T-helper 2 cell (primary cell): ENCODE measurements at places on chromosomes 4 and X.

DNA sequence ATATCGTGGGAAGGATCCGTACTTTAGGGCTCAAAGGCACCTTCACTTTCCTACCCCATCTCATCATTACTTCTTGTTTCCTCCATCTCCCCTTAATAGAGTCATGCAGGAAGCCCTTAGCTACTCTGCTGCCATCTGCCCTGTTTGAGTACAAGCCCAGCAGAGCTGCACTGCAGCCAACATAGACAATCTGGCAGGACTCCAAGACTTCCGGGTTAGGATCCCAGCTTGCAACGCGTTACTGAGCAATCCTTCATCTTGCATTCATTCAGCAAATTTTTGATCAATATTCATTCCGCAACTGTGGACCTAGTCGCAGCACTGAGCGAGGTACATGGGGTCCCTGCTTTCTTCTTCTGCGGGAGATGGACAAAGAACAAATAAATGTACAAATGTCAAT is 344.9 kb downstream of the BCOR start:
- DNase-seq = no peak

GRCh38 chr4:109378076-109378475 is 55.5 kb upstream of the SEC24B start:
- no peak for DNase-seq

DNA sequence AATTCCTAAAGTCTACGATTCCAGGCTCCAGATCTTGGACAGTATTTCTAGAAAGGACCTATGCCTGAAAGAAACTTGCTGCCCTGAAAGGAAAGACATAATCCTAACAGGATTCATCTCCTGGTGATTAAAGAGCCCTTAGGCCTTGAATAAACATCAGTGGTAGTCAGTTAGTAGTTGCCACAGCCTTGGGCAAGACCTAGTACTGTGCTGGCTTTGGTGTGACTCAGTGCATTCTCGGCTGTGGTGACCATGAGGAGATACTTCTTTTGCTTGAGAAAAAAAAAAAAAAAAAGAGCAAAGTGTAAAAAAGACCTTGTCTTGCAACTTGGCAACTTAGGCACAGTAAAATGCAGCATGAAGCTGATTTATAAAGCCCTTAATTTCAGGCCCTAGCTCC is 188.2 kb downstream of the DCAF12L2 start:
- no peak for DNase-seq

- DNase-seq = no peak
Observed at GRCh38 chr4:20271950-20272349, 20.2 kb downstream of the SLIT2 start.

- no peak for DNase-seq
Observed at GRCh38 chr4:39230462-39230861, 48.1 kb downstream of the WDR19 start.

DNA sequence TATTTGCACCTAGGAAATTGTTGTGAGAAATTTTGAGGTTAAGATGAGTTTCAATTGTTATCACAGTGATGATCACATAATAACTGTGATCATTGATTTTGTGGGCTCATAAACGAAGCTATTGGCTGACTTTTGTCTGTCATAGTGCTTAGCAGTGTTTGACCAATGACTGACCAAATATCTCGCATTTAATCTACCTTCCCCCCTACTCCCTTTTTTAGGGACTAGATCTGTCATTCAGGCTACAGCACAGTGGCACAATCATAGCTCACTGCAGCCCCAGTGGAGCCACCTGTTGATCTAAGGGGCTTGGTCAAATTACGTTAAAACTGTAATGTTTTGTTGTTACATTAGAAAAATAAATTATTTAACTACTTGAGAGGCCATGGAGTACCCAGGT is 1.5 kb downstream of the FUNDC2 start:
- peak; percentile 34 for DNase-seq

- DNase-seq = peak; percentile 89
Observed at GRCh38 chrX:37846934-37847732, at the start of gene DYNLT3. Gene DYNLT3, minus strand, starts transcription at chrX:37847571. Its CDS starts 61 bp downstream, at chrX:37847510.

- no peak for DNase-seq
Observed at GRCh38 chr4:149173241-149174013, 642.2 kb downstream of the IQCM start.

GRCh38 chrX:109952985-109953905 is 49.7 kb upstream of the TMEM164 start:
- no peak for DNase-seq

GRCh38 chr4:124997991-124998390 is 285.5 kb upstream of the ANKRD50 start:
- DNase-seq = no peak

- DNase-seq = no peak
Observed at GRCh38 chr4:6884341-6884870, 25.2 kb upstream of the TBC1D14 start.

DNA sequence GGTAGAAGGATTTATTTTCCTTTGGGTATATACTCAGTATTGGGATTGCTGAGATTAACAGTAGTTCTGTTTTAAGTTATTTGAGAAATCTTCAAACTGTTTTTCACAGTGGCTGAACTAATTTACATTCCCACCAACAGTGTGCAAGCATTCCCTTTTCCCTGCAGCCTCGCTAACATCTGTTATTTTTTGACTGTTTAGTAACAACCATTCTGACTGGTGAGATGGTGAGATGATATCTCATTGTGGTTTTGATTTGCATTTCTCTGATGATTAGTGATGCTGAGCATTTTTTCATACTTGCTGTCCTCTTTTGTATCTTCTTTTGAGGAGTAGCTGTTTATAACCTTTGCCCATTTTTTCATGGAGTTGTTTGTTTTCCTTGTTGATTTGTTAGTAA is 457.8 kb downstream of the TRAM1L1 start:
- DNase-seq = no peak

DNA sequence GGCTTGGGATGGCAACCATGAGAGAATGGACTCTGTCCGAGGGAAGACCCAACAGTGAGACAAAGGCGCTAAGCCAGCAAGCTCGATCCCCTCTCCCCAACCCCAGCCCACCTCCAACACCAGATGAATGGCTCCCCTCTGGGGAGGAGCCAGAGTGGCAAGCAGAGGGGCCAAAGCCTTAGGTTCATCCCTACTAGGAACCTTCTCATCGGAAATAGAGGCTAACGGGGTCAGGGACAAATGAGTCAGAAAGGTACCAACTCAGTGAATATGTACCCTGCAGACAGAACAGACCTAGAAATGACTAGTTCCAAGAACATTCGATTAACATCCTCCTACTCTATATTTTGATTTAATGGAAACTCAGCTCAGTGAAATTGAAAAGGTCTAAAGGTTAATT is 73.9 kb downstream of the NSG1 start:
- DNase-seq = no peak

DNA sequence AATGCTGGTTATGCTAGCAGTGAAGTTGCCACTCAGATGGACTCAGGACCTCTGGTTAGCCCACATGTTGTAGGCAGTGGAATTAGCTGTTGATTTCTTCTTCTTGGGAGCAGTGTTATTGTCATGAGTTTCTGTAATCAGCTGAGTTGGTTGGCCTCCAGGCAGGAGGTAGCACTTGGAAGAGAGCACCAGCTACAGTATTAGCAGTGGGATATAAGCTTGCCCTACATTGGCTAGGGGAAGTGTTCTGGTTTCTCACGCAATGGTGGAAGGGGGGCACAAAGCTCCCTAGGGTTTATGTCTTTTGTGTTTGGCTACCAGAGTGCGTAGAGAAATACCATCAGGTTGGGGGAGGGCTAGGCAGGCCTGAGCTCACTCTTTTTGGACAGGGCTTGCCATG is 34.0 kb upstream of the UCP1 start:
- DNase-seq = no peak

GRCh38 chr4:38072578-38072977 is 112.4 kb downstream of the PTTG2 start:
- DNase-seq = no peak

DNA sequence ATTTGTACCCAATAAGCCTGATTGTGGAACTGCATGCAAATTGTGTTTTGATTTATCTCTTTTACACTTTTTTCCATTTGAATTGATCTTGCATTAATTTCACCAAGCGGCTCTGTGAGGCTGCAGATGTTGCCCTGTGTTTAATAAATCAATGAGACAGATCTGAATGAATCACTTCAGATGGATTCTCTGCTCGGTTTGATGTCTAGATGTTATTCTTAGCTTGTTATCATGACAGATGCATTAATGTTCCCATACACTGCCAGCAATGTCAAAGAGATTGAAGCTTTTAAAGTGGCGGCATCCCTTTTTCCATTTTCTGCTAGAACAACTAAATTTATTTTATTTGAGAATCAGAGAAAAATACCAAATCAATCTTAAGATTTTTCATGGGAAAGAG is 6.3 kb downstream of the DACH2 start:
- DNase-seq = no peak

DNA sequence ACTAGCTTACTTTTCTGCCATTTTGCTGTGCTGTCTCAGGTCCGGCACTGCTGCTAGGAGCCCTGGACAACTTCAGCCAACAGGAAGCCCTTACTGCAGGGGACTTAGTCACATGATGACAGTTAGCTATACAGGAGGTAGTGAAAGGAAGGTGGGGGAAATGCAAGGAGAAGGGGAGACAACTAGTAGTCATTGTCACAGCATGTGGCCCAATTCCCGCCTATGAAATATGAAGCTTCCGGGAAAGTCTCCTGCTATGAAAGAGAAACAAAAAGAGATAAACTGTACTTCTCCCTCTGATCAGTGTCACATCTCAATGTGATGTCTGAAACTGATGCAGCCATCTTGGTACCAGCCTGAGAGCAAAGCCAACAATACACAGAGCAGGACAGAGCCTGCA is 71.6 kb downstream of the AMELX start:
- no peak for DNase-seq

- no peak for DNase-seq
Observed at GRCh38 chr4:189804894-189805293, 135.8 kb upstream of the FRG1 start.

- DNase-seq = no peak
Observed at GRCh38 chrX:46710927-46711623, 47.8 kb downstream of the SLC9A7 start.

DNA sequence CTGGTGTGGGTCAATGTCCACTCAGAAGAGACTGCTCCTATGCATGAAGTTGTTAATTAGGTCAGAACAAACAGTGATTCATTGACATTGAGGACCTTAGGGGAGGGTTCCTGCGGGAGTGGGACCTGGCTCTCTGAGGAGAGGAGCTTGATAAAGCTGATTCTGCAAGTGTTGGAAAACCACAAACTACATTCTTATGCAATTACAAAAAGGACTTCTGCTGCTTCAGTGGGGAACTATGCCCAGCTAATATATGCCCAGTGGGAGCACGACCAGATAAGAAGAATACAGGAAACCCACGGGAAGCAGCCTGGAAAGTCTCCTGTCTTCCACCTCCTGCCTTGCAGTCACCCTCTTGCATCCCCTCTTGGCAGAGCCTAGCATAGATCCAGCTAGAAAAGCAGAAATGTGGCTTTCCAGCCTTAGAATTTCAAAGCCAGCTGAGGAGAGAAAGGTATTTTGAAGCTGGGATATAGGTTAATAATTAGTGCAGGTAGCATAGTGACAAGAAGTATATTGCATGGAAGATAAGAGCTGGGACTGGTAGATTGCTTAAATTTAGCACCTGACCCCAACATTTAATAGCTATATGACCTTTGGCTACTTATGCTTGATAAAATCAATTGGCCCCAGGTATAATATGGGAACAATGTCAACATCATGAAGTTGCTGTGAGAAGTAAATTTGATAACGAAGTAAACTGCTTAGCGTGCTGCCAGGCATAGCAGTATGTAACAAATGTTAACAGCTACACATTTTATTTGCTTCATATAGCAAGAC is 34.9 kb upstream of the UGT8 start:
- DNase-seq = no peak

- no peak for DNase-seq
Observed at GRCh38 chr4:73770917-73771316, 30.5 kb downstream of the CXCL8 start.

DNA sequence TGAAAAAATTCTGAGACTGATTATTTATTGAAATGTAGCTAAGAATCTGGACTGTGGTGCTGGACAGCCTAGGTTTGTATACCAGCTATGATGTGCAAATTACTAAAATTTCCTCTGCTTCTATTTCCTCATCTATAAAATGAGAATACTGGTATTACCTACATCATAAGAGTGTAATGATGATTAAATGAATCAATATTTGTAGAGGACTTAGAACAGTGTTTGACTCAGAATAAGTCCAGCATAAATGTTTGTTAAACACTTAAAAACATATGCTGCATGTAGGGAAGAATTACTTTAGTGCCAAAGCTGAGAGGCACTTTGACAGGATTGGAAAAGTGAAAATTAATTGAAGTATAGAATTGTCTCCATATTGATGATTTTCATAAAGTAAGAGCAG is 55.3 kb upstream of the TMPRSS11F start:
- no peak for DNase-seq

DNA sequence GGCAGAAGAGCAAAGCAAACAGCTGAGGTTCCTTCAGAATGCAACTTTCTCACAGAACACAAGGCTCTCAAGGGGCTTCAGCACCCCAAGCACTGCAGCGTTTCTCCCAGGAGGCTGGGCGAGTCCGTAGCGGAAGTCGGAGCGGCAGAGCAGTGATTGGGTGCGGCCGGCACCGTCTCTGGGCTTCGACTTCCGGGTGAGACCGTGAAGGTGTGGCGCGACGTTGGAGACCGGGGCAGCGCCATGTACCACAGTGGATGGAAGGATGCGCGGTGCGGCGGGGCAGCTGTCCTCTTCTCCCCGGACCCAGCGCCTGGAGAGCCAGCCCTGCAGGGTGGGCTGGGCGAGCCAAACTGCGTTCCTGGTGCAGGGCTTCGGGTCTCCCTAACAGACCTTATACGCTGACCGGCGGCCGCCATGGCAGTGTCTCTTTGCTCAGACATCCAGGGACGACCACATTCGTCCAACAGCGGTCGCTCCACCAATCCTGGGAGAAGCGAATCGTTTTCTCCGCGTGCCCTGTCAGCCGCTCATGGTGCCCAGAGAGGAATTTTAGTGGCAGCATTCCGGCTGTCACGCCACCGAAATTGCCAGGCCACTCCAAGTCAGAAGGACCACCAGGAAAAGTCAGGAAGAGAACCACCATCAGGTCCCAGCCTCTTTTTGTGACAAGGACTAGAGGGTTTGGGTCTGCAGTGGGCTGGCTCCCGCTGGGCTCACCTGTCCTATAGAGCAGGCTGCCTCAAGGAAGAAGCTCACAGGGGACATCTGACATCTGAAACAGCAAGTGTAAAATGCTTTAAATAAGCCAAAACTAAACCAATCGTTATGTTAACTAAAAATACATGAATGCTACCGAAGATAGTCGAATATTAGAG is 20.5 kb downstream of the TRIM61 start:
- peak; percentile 93 for DNase-seq

DNA sequence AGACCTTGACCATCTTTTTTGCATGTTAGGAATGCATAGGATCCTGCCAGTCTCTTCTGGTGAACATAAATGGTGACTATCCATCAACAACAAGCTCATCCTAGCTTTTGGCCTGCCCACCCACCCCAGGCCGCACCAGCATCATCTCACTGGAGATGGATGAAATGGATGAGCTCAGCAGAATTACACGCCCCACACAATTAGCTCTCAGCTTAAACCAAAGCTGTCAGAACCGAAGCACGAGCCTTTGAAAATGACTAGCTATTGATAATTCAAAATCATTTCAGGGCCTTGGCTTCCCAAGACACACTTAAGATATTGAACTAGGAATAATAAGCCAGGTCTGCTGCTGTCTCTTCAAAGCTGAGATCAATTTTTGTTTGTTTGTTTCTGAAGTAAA is 62.5 kb upstream of the MND1 start:
- no peak for DNase-seq

GRCh38 chr4:74663631-74664030 is 130.7 kb downstream of the BTC start:
- DNase-seq = no peak

- no peak for DNase-seq
Observed at GRCh38 chr4:81428002-81428401, 43.7 kb downstream of the RASGEF1B start.

GRCh38 chr4:98411731-98412130 is 150.5 kb downstream of the RAP1GDS1 start:
- no peak for DNase-seq
